DMS79 treated with DMSO at 0.1 percent for 48 hours (cell line): ENCODE measurements at places on chromosomes 7 and 10.

GRCh38 chr7:154832557-154833138 is 170.3 kb downstream of the PAXIP1 start:
- no peak for DNase-seq

DNA sequence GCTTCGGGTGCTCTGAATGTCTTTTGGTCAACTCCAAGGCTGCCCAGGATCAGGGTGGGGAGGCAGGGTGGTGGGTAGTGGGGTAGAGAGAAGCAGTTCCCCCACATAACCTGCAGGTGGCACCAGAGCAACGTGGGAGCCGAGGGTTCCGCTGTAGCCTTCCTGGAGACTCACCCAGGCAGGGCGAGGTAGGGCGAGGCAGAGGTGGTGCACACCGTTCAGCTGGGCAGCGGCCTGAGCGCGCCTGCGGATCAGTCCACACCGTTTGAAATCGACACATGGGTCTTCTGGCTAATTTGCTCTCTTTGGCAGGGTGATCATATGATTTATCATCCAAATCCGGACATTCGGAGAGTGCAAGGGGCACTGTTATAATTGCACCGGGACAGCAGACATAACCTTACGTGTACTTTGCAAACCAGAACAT is 41.4 kb upstream of the MAP3K8 start:
- no peak for DNase-seq

DNA sequence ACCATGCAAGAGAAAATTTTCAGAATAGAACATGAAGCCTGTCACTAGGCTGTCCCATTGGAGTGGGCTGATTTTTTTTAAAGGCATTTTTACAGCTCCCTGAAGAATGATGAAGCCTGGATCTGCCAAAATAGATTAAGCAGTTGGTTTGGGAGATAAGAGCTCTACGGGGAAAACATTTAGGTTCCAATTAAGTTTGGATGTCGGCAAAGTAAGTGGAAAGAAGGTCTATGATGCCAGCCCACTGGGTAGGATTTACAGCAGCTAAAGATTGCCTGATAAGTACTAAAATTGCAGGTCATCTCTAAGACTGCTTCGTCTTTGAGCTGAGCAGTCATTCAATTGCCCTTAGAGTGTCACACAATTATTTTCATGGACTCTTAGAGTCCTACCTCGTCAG is 939.2 kb upstream of the CELF2 start:
- no peak for DNase-seq

DNA sequence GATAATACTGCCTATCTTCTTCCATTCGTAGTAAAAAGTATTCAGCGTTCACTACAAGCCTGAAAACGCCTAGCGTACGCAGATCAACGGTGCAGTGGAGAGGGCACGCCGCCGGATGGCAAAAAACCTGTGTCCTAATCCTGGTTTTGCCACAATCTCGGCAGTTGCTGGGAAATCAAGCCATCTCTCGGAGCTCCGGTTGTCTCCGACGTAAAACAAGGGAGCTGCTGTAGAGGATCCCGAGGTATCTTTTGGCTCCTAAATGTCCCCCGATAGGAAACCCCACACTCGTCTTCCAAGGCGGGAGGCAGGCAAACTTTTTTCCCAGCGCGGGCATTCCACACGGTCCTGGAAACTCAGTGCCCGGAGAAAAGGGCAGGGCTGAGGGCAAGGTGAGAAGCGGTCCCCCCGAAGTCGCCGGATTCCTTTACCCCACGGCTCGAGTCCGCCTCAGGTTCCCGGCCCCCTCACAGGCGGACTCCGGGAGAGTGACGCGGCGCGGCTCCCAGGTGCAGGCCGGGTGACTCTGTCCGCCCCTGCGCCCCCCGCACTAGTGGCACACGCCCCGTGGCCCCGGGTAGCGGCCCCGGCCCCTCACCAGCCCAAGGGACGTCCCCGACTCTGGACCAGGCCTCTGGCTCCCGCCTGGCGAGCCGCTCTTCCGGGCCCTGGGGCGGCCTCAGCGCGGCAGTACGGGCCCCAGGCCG is 649 bp downstream of the IDE start:
- peak; percentile 6 for DNase-seq

DNA sequence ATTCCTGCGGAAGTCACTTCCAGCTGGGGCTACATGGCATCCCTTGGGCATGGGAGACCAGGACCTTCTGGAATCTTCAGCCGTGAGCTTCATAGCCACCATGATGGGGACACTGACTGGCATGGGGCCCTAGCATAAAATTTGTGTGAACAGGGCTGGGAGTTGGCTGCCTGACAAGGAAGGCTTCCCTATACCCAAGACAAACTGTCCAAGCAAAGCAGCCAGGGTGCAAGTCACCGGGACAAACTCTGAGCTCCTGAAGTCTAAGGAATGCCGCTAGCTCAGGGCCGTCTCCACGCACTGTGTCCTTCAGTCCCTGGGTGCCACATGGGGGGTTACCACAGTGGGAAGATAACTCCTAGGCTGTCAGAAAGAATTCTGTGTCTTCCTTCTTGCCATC is 627.4 kb downstream of the CALN1 start:
- no peak for DNase-seq

DNA sequence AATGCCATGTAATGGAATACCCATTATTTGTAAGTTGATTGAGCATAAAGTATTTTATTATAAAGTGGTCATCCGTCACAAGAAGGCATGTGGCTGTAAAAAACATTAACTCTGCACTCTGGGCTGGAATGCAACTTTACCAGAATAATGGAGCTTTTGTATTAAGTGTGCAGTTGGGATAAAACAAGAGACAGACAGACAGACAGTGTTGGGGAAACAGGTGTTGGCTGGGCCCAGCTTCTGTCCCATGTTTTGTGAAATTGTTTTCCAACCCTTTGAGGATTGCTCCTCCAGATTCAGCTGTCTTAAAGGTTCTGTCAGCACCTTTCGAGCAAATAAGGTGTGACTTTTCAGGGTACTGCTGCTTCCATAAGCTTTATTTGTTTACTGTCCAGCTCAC is 67.9 kb upstream of the NFKB2 start:
- DNase-seq, result no peak

DNA sequence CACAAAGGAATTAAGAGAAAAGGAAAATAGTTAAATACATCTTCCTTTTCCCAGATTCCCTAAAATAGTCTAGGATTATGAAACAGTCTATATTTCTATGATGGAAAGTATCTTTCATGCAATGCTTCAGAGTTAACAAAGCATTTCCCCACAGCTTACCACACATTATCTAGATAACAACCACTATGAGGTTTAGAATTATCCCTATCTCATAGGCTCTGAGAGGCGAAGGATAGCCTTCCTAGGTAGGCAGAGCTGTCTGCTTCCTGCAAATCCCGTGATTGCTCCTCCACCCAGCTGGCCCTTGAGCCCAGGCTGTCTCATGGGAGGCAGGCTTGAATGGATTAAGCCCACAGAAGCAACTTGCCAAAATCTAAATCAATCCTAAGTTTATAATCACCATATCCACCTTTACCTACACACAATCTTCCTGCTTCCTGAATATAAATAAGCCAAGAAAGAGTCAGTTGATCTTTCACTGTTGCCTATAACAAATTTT is 321.4 kb upstream of the AOAH start:
- DNase-seq, result no peak

- no peak for DNase-seq
These were observed 18.7 kb downstream of the ERCC6 start for GRCh38 chr10:49520122-49520775.

- no peak for DNase-seq
These were observed 913.4 kb downstream of the CNTNAP2 start for GRCh38 chr7:147029953-147030352.

DNA sequence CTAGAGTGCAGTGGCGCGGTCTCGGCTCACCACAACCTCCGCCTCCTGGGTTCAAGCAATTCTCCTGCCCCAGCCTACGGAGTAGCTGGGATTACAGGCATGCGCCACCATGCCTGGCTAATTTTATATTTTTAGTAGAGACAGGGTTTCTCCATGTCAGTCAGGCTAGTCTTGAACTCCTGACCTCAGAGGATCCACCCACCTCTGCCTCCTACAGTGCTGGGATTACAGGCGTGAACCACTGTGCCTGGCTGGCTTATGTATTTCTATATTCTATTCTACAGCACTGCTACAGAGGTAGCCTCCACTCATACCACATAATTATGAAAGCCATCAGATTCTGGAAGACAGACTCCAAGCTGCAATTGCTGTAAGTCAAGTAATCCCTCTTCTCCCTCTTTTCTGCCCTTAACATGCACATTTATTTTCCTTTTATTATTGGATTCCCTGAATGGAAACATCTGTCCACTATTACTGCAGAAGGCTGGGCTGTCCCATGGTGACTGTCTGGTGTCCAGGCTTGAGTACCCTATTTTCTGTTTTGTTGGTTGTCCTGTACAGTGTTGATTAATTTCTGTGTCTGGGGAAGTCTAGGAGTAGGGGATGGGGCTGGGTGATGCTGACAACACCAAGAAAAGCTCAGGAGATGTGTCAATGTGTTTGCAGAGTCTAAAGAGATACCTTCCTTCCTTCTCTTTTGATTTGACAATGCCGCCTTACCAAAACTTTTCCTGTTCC is 5.8 kb upstream of the ZNF487 start:
- no peak for DNase-seq

GRCh38 chr7:859359-860030 is 16.9 kb upstream of the GET4 start:
- DNase-seq, result no peak

GRCh38 chr7:22138106-22138505 is 192.4 kb upstream of the CDCA7L start:
- no peak for DNase-seq

- no peak for DNase-seq
These were observed 21.7 kb downstream of the TRIM24 start for GRCh38 chr7:138481447-138482380.

GRCh38 chr10:3217301-3217700 is 44.7 kb upstream of the PITRM1 start:
- DNase-seq, result no peak

- DNase-seq, result no peak
These were observed 17.3 kb upstream of the NRBF2 start for GRCh38 chr10:63115732-63116383.

DNA sequence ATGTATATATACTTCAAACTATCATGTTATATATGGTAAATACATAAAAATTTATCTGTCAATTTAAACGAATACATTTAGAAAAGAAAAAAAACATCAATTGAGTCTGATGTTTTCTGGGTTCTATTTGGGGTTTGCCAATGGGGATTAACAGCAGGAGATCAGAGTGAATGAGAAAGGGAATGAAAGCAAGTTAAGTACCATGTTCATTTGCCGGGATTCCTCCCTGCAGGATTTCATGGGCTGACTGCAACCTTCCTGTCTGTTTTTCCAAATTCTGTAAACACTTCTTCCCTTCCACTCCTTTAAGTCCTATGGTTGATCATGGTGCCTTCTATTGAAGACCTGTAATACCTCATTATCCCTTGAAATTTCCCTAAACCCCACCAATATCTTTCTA is 33.9 kb upstream of the SEMA3A start:
- DNase-seq, result no peak

- DNase-seq, result peak; percentile 35
These were observed 1.3 kb upstream of the CDK14 start for GRCh38 chr7:90594751-90595317.

DNA sequence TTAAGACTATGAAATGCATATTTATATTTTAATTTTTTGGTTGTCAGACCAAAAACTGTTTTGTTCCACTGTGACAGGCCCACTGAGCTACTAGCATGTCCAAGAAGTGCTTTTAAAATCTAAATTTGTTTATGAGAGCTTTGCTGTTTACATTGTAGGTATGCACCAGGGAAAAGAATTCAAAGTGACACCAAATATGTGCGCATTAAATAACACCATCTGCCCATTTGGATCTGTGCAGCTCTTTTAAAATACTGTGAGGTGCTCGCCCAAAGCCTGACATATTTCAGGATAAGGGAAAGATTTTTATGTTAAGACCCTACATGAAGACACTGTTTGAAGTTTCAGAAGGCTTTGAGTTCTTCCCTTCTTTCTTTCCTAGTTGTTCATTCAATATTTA is 162.9 kb downstream of the ST7 start:
- DNase-seq, result no peak

GRCh38 chr10:48391994-48392393 is 85.5 kb downstream of the MAPK8 start:
- no peak for DNase-seq

- DNase-seq, result no peak
These were observed 482.3 kb downstream of the SORCS1 start for GRCh38 chr10:106682175-106682574.

DNA sequence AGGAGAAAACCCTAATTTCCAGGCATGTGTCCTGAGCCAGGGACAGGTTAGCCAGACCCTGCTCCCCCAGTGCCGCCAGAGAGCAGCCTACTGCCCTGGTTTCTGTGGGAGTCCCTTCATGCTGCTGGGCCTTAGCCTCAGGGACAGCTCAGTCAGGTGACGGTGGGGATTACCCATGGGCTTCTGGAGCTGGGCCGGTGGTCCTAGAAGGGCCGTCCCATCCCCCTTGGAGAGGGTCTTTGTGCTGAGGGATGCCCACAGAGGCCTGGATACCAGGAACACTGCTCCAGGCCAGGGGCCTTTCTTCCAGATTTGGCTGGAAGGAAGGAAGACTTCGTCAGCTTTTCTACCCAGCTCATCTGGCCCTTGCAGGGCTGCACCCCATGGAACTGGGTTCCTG is 71.4 kb upstream of the ZNF722 start:
- DNase-seq, result no peak

- DNase-seq, result no peak
These were observed 244.8 kb downstream of the BICC1 start for GRCh38 chr10:58757352-58758065.

GRCh38 chr7:924541-925231 is 29.8 kb downstream of the ADAP1 start:
- no peak for DNase-seq
